ENCODE measurements at places on chromosomes 11 and 22. TPM values are rescaled to one million over a fixed set of nuclear protein-coding genes. Genes with fewer than 3 reads are reported as not detected.

- DNase-seq, result no peak
These were observed 1.6 kb downstream of the APOL2 start for GRCh38 chr22:36237462-36238372.

DNA sequence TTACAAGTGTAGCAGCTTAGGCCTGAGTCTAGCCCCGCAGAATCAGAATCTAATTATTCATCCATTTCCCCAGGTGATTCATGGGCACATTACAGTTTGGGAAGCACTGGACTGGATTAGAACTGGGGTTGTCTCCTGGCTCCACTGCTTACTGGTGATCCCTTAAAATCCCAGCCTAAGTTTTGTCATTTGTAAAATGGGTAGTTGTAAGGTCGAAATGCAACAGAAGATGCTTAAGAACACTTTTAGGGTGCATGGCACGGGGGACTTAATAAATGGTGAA is 1.3 kb downstream of the STX3 start:
- no peak for DNase-seq

GRCh38 chr11:73227571-73228211 is 9.6 kb downstream of the P2RY2 start:
- peak; percentile 8 for DNase-seq

The LRRC74B gene
- not detected for total RNA-seq

GRCh38 chr11:93080146-93080759 is 110.8 kb downstream of the MTNR1B start:
- DNase-seq, result no peak

The SERPIND1 gene
- 4.5 TPM for total RNA-seq

GRCh38 chr22:30821863-30822215 is 127.2 kb downstream of the OSBP2 start:
- DNase-seq, result no peak

DNA sequence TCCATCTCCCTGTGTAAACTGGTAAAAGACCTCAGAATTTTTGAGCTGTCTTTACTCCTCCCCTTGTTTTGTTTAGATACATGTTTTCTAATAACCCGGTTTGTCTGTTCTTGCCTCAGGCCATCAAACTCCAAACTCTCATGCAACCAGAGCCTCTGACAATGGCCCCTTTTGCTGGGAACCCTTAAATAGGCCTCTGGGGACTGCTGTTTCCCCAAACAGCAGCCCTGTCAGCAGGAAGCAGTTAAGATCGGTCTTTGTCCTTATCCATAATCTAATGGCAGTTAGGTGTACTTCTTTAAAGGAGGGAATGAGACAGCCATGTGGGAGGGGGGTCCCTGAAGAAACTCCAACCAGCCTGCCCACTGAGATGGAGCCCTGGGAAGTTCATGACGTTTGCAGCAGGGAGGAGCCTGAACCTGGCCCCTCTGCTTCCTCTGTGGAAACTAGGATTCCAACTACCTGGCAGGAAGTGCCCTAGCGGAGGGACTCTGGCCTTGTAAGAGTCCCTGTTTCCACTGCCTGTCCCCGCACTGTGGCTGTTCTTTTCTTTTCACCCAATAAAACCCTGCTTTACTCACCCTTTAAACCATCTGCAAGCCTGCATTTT is 1354.4 kb downstream of the LRRC4C start:
- no peak for DNase-seq

- DNase-seq, result no peak
These were observed 7.7 kb downstream of the RHBDD3 start for GRCh38 chr22:29260031-29260560.

The P2RY2 gene
- total RNA-seq, result 0.98 TPM

- no peak for DNase-seq
These were observed 275.3 kb downstream of the C11orf87 start for GRCh38 chr11:109697140-109697843.

- DNase-seq, result peak; percentile 38
These were observed 42.3 kb downstream of the C11orf96 start for GRCh38 chr11:43984519-43985385.

DNA sequence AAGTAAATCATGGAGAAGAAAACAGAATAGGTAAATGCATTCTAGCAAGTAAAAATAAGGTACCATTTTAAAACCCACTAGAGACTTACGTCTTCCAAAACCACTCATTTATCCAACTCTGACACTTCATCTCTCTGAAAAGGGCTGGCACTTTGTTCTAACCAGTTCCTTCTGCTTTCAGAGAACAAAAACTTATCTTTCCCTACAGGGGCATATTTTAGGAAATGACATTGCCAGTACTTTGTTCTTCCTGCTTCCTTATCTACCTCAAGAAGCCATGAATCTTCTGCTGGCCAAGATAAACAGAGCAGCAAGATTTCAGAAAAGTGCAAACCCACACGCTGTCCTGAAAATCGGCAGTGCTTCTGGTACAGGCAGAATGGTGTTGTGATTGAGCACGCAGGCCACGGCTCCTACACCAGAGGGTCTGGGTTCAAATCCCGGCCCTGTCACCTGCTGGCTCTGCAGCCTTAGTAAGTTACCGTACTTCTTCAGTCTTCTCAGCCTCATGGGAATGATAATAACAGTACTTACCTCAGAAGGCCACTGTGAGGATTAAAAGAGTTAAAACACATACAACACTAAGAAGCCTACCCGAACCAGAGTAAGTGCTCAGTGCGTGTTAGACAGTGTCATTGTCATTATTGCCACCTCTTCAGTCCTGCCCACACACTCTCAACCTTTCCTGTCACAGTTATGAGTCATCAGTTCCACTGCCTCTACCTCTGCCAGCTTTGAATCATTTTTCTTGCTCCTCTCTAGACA is 11.0 kb downstream of the MPZL3 start:
- DNase-seq, result peak; percentile 28

DNA sequence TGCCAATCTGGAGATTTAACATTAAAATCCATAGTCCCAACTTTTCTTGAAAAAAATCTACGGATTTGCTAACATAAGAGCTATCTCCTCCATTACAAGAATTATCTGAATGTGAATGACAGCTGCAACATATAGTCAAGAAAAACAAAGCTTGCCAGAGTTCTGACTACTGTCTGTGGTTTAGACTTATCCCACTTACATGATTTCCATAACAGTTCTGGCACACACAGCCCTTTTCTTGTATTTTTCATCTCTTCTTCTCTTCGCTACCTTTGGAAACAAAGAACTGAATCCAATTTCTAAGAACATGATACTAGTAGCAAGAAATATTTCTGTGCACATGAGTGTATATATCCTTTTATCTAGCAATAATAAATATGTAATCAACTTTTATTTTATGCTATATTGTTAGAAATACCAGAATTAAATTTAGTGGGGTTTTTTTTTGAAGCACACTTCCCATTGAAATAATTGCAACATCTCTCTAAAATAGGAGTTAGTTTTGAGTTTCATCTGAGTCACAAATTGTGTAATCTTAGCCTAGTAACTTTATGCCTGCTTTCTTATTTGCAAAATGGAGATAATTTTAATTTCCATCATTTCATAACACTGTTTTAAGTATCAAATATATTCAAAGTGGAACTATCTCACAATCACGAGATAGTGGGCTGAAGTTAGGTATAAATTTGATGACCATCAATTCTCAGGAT is 1217.6 kb downstream of the JRKL start:
- no peak for DNase-seq

GRCh38 chr11:29309992-29310391 is 706.8 kb downstream of the KCNA4 start:
- DNase-seq, result no peak

DNA sequence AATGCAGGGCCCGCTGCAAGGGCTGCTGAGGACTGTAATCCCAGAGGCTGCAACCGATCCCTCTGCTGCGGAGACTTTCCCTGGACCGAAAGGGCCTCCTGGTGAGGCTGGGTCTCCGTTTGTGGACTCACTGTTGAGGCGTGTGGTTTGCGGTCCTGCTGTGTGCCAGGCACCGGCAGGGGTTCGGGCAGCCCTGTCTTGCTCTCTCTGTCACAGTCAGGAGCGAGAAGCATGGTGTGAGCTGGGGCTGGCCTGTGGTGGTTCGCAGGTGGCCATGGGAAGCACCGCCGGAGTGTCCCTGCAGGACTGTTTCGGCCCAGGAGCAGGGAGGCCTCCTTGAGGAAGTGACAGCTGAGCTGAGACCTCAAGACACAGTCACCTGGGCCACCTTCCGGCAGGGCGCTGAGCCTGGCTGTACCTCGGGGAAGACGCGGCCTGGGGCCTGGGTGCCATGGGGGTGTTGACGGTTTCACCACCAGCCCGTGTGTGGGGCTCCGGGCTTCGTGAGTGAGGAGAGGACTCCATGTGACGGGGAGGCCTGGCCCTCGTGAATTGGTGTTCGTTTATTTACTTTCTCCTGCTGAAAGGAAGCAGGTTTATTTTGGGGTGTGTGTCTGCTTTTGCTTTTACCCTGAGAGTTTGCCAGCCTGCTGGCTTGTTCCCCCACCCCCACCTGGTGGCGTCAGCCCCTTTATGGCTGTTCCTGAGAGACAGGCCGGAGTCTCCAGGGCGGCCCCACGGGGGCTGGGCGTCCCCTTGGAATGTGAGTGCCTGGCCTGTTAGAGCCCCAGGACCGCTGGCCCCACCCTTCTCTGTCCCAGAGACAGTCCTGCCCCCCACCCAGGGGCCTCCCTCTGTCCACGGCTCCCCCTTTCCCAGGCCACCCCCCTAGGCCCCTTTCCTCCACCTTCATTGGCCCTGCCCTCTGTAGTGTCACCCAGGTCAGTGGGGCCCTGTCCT is 122.5 kb downstream of the KCNQ1OT1 start:
- DNase-seq, result peak; percentile 10

DNA sequence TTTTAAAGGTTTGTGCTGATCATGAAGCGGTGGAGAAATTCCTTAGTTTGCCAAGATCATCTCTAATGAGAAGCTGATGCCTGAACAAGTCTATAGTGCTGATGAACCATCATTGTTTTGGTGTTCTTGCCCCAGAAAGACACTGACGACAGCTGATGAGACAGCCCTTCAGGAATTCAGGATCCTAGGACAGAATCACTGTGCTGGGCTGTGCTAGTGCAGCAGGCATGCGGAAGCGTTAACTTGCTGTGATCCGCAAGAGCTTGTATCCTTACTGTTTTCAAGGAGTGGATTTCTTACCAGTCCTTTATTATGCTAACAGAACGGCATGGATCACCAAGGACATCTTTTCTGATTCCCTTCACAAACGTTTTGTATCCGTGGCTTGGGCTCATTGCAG is 104.1 kb downstream of the TBC1D22A start:
- no peak for DNase-seq

DNA sequence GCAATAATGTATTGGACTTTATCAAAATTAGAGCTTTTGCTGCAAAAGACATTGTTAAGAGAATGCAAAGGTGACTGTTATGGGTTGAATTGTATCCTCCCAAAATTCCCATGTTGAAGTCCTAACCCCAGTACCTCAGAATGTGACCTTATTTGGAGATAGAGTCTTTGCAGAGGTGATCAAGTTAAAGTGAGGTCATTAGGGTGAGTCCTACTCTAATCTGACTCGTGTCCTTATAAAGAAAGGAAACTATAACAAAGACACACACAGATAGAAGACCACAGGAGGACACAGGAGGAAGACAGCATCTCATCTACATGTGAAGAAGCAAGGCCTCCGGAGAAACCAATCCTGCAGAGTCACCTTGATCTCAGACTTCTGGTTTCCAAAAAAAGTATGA is 1011.2 kb downstream of the TBC1D22A start:
- DNase-seq, result no peak

The OR52A1 gene
- total RNA-seq, result not detected

The SCN4B gene
- total RNA-seq, result 1.8 TPM

The HBB gene
- total RNA-seq, result 340 TPM

DNA sequence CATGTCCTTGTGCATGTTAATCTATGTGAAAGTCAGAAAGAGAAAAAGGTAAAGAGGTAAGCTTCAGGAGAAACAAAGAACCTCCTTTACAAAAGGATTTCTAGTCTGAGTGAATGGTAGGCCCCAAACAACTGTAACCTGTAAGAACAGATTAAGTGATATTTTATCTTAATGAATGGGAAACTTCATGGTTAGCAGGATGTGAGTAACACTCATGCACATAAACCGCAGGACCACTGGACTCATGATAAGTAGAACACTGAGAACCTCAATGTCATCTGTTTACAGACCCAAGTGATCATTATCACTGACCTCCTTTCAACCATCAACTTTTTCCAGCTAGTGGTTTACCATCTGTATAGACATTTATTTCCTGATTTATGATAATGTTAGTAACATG is 19.9 kb downstream of the OR8G5 start:
- DNase-seq, result no peak

- no peak for DNase-seq
These were observed 13.8 kb upstream of the SLC39A13 start for GRCh38 chr11:47394322-47395222.

All from uterus (tissue), 4 donors.